EH (cell line): ENCODE measurements at places on chromosomes 2 and 18.

- DNase-seq, result no peak
Observed at GRCh38 chr2:43842866-43843226, 4.1 kb downstream of the ABCG8 start.

DNA sequence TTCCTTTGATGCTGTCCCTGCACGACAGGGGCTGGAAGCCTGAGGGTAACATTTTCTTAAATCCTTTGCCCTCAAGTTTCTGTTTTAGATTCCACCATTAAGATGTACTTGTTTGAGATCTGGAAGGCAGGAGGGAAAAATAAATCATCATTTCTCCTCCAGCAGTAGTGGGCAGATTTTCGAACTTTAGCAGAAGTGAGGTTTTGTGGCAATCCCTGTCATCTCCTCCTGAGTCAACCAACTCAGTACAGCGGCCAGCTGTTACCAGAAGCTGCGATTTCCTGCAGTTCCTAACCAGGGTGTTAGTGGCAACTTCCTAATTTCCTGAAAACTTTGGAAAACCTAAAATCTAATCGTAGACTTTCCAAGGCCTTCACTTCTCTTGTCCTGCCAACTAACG, 517.2 kb upstream of the ACVR2A start:
- no peak for DNase-seq

DNA sequence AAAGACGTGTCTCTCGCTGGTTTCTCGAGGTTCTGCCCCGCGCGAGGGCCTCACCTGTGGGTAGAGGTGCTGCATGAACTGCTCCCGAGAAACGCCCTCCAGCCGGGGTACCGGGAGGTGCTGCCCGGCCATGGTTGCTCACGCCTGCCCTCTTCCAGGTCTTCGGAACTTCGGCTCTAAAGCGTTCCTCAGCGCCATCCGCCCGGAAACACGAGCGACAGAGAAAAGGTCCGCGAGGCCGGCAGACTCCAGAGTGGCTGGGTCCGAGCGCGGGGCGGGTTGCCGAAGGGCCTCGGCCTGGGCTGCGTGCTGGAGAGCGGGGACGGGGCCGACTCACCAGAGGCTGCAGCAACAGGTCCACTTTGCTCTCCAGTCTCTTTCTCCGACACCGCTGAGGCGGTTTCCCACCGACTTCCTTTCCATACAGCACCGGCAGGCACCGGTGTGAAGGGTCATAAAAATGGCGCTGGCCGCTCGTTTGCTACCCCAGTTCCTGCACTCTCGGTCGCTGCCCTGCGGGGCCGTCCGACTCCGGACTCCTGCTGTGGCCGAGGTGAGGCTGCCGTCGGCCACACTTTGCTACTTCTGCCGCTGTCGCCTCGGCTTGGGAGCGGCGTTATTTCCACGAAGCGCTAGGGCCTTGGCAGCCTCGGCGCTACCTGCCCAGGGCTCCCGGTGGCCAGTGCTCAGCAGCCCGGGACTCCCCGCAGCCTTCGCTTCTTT, at the start of the genes MAIP1 and TYW5:
Gene MAIP1 (plus strand): TSS at position 244 of the 723 bp plus-strand sequence. CDS start 217 bp downstream, at position 461.
Gene TYW5 (minus strand): TSS at position 153 of the 723 bp plus-strand sequence. CDS start 21 bp downstream, at position 132.
- peak; percentile 86 for DNase-seq

- no peak for DNase-seq
Observed at GRCh38 chr2:58688813-58689212, 447.7 kb upstream of the FANCL start.

- DNase-seq, result no peak
Observed at GRCh38 chr18:76472829-76473228, 22.2 kb downstream of the ZNF516 start.

DNA sequence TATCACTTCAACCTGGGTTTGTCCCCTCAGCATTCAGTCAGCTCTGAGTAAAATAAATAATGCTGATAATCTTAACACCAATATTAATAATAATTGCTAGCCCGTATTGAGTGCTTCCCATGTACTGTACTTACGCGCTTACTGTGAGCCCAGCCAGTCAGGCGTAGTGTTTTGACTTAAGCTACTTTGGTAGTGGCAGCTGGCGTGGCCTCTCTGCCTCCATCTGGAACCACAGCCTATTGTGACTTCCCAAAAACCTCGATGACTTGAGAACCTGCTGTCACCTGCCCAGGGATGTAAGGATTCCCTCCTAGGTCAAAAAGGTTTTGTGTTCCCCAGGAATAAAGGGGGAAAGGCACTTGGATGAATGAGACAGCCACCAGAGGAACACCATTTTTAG, 53.2 kb downstream of the SUMO1 start:
- DNase-seq, result no peak

- DNase-seq, result no peak
Observed at GRCh38 chr2:237427769-237428506, 14.0 kb upstream of the COL6A3 start.

- DNase-seq, result peak; percentile 91
Observed at GRCh38 chr18:59885579-59886163, 14.1 kb upstream of the PMAIP1 start.

DNA sequence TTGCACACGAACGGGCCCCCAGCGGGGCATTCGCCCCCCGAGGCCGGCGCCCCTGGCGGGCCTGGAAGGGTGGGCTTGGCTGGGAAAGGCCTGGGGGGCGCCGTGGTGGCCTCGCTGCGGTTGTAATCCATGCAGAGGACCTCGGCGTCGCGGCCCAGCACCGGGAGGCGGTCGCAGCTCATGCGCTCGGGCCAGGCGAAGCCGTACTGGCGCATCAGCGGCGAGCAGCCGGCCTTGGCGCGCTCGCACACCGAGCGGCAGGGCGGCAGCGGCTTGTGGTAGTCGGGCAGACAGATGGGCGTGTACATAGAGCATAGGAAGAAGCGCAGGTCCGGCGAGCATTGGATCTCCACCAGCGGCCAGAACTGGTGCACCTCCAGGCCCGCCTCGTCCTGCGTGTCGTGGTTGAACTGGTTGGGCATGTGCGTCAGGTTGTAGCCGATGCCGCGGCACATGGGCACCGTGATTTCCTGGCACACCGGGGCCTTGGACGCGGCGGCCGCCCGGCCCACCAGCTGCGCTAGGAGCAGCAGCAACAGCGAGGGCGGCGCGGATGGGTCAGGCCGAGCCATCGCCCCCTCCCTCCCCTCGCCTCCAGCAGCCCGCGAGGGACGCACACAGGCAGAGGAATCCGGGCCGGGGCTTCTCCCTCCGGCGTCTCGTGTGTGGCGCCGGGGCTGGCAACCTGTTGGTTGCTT, 1.4 kb downstream of the FZD5 start:
- peak; percentile 56 for DNase-seq

- no peak for DNase-seq
Observed at GRCh38 chr2:102313950-102314349, 2.6 kb downstream of the IL1RL1 start.

DNA sequence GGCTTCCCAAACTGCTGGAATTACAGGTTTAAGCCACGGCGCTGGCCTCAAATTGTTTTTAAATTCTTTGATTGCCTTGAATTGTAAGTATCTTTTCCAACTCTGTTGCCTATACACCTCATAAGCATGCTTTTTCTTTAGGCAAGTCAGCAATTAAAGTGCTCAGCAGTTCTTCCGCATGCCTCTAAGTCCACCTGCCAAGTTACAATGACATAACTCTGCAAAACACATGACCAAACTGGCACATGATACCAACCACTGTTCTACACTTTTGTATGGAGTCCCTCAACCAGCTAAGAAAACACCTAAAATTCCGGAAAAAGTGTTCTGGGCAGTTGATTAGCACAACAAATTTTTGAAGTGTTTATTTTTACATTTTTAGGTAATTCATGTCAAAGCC, 5.1 kb downstream of the TXNL4A start:
- DNase-seq, result no peak

DNA sequence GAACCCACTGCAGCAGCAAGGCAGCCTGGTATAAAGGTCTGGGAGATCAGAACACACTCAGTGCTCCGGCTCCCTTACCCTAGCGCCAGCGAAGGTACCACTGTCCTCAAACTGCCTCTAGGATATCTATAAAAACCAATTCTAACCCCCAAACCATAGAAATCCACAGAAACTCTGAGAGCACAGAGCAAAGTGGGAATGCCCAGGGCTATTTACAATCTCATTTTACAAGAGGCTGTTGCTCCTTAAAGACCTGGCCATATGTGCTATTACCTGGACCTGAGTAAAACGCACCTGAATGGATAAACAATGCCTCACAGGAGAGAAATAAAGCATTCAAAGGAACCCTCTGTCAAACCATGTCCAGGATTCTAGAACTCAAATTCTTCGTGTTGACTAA, 4.3 kb downstream of the STK39 start:
- DNase-seq, result no peak

DNA sequence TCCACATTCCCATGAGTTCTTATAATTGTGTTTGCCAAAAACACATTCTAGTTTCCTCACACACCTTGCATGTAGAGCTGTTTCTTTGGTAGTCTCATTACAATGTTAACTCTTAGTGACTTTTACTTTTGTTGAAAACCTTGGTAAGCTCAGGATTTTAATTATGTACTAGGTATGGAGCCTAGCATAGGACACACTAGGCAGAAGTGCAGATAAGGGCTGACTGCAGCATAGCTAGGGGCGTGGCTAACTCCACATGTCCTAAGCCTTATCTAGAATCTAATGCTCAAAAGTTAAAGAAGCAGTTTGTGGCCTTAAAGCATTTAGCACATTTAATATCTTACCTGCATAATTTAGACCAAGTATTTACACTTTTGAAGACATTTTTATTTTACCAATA, 153.7 kb upstream of the FBXO11 start:
- no peak for DNase-seq

DNA sequence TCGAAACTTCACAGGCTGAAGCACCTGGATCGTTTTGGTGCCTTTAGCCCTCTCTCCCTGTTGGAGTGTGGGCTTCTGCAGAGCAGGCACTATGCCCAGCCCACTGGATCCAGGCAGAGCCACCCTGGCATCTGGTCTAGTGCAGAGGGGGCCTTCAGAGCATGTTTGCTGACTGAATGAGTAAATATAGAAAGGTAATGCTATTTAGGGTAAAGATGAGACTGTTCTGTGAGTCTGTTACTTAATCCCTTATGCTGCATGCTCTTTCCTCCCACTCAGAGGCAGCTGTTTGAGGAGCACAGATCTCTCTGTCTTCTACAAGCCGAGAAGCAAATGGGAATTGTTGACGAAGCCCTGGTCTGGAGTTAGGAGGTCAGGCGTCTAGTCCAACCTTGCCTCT, 130.2 kb downstream of the RGPD3 start:
- DNase-seq, result no peak

GRCh38 chr2:32652555-32653209, 24.8 kb downstream of the TTC27 start:
- no peak for DNase-seq

GRCh38 chr2:187364696-187365095, 83.4 kb downstream of the CALCRL start:
- no peak for DNase-seq

- DNase-seq, result no peak
Observed at GRCh38 chr18:5604778-5605177, 61.0 kb upstream of the EPB41L3 start.

GRCh38 chr2:239815671-239816070, 209.5 kb downstream of the NDUFA10 start:
- no peak for DNase-seq
